H4 (cell line): ENCODE measurements at places on chromosomes 6 and 20. TPM values are rescaled to one million over a fixed set of nuclear protein-coding genes. Genes with fewer than 3 reads are reported as not detected.

GRCh38 chr20:50725724-50726005 lies 5.7 kb upstream of the PARD6B start:
- DNase-seq, result no peak

Gene KLHDC3
- total RNA-seq, result 77.4 and 95.0 TPM in 2 replicates

DNA sequence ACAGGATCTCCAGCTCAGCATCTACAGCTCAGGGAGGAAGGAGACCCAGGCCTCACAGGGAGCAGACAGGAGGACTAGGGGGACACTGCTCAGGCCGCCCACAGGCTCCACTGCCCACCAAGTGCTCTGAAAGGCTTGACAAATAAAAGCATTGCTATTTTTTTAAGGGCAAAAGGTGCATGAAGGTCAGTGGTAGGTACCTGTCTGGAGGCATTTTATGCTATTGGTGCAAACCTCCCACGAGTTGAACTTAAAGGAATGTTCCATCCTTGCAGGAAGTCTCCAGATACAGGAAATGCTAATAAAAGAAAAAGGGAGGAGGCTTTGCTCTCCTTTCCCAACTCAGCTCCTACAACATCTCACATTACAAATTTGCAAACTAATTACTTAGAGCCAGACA lies 228.1 kb downstream of the FOXC1 start:
- DNase-seq, result no peak

- DNase-seq, result no peak
These were observed 3.8 kb downstream of the PDRG1 start for GRCh38 chr20:31948008-31948407.

Gene LY6G6F
- not detected in 2 replicates for total RNA-seq

- DNase-seq, result no peak
These were observed 34.3 kb upstream of the APCDD1L start for GRCh38 chr20:58549231-58550209.

DNA sequence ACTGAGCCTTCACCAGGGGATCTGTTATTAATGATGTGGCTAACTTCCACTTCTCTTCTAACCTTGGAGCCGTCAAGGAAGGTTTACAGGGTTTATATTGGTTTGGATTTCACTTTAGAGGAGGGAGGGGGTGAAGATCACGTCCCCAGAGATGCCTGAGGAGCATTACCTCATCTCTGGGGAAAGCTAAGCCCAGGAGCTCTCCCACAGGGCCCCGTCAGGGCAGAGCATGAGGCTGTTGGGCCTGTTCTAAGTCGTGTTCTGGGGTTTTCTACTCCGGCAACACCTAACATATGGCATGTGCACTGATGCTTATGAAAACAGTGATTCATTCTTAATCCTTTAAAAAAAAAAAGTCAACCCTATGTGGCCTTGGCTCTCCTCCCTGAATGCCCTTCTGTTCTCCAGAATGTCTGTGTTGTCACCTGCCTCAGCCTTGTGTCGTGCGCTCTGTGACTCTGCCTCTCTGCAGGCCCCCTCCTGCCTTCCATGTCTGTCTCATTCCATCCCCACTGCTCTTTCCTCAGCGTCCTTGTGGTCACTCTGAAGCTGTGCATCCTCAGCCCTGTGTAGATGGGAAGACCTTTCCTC lies 97.4 kb upstream of the JARID2 start:
- DNase-seq, result peak; percentile 70

Gene SPATA25
- total RNA-seq, result 0.12 and 1.0 TPM in 2 replicates

DNA sequence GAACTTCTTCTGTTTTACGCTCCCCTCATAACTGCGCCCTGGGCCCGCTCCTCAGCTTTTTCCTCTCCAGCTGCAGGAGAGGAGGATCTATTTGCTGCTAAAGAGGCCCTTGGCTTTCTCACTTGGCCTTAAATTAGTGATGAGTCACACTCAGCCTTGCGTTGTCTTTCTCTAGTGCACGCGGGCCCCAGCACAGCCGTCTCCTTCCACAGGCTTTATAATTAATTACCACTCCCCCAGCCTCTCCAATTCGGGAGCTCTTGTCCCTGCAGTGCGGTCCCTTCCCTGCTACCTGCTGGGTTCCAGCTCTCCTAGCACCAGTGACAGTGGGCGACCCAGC lies 25.2 kb downstream of the PACSIN1 start:
- no peak for DNase-seq

GRCh38 chr6:36642913-36643817 lies 35.3 kb upstream of the CDKN1A start:
- DNase-seq, result peak; percentile 77

Gene OTOR
- not detected in 2 replicates for total RNA-seq

Gene FAM83C
- total RNA-seq, result not detected in 2 replicates

Gene EGFL8
- total RNA-seq, result 0.43 and 1.7 TPM in 2 replicates

DNA sequence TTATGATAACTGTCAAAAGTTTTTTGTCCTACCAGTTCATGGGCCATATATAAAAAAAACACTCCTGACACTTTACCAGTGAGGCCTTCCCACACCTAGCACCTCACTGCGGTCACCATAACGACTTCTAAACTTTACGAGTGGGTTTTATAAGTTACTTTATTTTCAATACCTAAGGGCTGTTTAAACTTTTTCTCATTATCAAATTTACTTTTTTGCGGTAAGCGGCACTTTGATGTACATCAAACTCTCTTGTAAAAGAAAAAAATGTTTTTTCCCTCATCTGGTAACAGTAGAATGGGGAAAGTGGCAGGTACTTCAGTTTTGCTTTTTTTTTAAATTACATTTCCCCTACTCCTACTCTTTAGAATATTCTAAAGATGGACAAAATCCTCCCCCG lies 36.2 kb downstream of the FYN start:
- DNase-seq, result no peak

Gene HLA-DOB
- not detected in 2 replicates for total RNA-seq

GRCh38 chr6:142307963-142308748 lies 6.3 kb downstream of the ADGRG6 start:
- DNase-seq, result no peak

- DNase-seq, result no peak
These were observed 8.6 kb downstream of the SYNDIG1 start for GRCh38 chr20:24477831-24478547.

- no peak for DNase-seq
These were observed 17.4 kb upstream of the IPCEF1 start for GRCh38 chr6:154373971-154374370.

DNA sequence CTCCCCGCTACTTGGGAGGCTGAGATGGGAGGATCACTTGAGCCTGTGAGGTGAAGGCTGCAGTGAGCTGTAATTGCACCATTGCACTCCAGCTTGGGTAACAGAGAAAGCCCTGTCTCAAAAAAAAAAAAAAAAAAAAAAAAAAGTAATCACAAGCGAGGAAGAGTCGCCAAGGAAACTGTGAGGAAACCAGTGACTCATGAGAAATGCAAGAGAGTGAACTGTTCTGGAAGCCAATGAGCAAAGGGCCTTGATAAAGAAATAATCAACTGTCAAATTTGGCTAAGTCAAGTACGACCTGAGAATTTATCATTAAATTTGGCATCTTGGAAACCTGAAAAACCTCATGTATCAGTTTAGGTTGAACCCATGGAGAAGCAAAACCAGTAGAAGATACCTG lies 16.1 kb upstream of the LAMP5 start:
- DNase-seq, result peak; percentile 23

Gene SOBP
- 1.5 and 2.9 TPM in 2 replicates for total RNA-seq

- DNase-seq, result no peak
These were observed 11.2 kb upstream of the TSBP1 start for GRCh38 chr6:32382757-32383420.

Gene DNMT3B
- 3.3 and 5.4 TPM in 2 replicates for total RNA-seq

DNA sequence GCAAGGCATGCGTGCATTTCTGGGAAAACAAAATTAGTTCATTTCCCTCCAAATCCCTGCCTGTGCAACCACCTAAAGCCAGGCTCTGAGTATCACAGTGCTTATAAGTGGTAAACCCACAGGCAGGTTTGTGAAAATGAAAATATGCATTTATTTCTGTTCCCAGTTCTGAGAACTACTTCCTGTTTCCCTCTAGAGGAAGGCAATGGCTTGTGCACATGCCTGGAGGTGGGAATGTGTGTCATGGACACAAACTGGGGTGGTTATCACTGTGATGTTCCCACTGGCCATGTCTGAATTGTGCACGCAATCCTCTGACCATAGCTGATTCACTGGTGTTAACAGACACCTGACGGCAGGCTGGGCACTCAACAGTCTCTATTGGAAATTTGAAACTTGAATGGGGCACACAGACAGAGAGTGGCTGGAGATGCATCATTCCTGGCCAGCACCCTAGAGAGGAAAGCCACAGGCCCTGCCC lies 26.3 kb downstream of the FAM110A start:
- no peak for DNase-seq

DNA sequence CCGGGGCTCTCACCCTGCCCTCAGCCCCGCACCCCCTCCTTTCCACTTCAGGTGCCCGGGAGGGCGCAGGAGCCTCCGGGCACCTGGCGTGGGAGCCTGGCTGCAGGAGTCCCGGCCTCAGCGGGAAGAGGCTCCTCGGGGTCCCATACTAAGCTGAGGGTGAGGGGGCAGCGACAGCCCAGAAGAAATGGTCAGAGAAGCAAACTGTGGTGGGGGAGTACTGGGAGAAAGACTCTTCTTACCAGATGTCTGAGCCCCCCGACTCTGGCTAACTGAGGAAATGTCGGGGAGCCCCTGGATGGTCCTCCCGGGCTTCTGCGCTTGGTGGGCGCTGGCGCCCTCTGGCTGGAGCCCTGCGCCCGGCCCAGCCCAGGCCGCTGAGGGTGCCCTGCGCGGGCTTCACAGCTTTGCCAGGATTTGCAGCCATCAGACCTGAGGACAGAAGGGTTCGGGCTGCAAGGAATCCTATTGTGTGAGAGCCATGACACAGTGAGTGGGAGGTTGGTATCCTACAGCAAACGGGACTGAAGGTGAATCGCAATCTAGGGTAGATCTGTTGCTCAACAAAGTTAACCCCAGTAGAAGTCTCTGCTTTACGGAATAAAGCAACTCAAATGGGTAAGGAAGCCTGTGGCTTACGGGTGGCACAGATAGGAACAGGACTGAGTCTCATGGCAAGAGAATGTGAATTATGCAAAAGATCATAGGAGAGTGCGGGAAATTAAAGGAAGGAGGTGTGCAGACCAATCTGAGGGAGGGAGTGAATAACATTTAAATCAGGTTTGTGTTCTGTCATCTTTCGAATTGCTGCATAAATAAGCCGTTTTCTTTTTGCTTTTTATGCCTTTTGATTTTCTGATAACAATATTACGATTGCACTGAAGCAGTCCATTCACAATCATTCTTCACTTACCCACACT lies 639 bp upstream of the RCAN2 start:
- DNase-seq, result peak; percentile 14

Gene ZC3H12D
- 0.10 and 0.17 TPM in 2 replicates for total RNA-seq

- DNase-seq, result no peak
These were observed 623.3 kb upstream of the MANEA start for GRCh38 chr6:94953867-94954631.

DNA sequence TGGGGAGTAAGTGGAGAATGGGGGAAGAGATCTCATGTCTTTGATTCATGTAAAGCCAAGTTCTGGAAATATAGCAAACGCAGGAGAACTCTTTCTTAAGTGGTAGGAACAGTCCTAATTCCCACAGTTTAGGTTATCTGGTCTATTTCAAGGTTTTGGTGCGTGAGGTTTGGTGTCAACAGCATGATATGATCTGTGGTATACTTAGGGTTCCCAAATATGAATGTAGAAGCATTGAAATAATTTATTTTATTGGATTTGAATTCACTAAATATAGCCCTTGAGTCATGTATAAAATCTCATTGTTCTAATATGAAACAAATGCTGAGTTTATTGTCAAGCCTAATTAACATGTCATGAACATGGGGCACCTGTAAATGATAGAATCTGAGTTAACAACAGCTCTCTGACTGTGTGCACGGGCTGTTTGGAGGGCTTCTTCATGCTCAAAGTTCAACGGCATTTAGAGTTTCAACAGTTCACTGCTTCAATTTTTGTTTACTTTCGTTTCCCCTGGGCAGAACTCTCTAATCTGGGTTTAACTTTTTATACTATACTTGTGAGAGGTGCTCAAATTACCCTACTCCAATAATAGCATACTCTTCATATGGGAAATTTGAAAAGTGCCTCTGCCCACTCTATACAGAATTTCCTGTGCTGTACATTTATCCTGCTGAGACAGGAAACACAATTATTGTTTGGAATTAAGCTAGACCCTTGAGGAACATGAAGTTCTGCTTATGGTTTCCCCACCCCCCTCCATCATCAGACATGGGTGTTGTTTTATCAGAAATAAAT lies 236.3 kb upstream of the ZNF217 start:
- peak; percentile 35 for DNase-seq

DNA sequence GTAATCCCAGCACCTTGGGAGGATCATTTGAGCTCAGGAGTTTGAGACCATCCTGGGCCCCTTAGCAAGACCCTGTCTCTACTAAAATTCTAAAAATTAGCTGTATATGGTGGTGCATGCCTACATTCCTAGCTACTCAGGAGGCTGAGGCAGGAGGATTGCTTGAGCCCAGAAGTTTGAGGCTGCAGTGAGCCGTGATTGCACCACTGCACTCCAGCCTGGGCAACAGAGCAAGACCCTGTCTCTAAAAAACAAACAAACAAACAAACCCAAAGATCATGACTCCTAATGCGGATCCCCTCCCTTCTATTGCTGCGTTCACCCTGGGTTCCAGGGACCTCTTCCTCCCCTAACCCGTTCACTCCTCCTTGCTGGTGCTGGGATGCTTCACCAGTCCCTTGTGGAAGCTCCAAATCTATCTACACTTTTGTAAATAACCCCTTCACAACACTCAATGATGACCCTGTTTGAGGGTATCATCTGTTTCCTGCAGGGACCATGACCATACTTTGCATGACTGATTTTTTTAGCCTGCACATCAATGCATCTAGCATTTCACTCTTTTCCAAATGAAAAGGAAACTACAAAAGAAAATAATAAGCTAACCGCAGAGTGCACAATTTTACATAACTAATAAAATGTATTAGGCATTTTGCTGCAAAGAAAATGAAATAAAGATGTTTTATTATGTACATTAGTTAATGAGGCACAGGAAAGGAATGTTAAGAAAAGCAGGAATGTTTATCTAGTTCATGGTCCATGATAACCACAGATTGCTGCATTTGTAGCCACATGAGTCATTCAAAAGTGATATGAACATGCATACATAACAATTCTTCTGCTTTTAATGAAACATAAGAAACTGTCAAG lies 30.5 kb upstream of the IPCEF1 start:
- peak; percentile 76 for DNase-seq

DNA sequence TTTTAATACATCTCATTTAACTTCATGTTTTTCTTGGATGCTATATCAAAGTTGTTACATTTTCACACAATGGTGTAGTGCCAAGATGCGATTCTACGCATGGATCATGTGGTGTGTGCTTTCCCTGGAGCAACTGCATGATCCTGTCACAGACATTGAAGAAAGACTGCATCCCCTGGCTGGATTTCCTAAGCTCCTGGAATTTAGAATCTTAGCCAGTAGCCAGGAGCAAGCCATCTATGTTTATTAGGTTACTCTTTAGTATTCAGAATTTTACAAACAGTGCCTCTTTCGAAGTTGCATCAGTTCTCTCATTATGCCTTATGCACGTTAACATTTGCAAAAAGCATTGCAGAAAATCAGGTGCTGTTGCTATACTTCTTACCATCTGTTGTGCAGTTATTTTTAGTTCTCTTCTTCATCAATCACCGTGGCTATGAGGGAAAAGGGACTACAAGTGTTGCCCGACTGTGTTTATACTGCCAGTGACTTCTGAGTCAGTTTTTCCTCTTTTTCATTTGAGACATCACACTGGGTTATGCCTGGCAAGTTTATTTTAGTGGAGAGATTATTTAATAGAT lies 584.2 kb downstream of the BCKDHB start:
- DNase-seq, result peak; percentile 17
